T-helper 2 cell (primary cell): ENCODE measurements at places on chromosomes 6 and 20.

GRCh38 chr20:57215826-57216471, 50.5 kb downstream of the BMP7 start:
- DNase-seq, result no peak

GRCh38 chr6:64227863-64228262, 592.3 kb downstream of the PHF3 start:
- DNase-seq, result no peak

GRCh38 chr6:151443911-151444621, 7.9 kb downstream of the RMND1 start:
- no peak for DNase-seq

GRCh38 chr6:56459030-56459805, 183.5 kb downstream of the DST start:
- no peak for DNase-seq

DNA sequence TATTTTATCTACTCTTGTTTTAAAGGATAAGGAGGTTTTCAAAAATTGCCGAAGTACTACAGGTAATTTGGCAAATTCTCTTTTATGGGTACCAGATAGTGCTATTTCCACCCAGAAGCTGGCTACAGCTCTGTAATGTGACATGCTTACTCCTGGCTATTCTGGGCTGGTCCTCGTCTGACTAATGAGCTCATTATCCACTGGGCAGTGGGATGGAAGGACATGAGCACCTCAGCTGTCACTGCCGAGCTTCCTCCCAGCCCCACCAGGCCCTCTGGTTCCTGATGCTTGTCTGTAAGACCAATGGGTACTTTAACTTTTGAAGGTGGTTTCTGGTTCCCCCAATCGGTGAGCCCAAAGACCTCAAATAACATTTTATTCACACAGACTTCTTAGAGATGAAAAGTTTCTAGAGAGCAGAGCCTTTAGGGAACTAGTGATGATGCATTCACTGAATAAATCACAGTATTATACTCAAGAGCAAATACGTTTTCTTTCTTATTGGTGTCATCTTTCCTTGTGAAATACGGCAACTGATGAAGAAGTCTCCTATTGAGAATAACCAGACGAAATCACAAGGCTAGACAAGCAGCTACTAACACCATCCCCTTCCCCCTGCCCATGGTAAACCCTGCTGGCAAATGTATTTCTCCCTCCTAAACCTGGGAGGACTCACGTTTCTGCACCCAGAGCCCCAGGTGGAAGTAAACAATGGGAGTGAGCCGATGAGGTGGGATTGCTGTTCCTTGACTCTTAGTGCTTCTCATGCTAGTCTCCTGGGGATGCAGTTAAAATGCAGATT, 80.8 kb downstream of the SLC22A3 start:
- no peak for DNase-seq

- DNase-seq, result no peak
These were observed at the start of gene SCGN for GRCh38 chr6:25652007-25652515. SCGN (plus strand) TSS chr6:25652215; CDS start chr6:25652404, 189 bp downstream.

- no peak for DNase-seq
These were observed 135.2 kb downstream of the DST start for GRCh38 chr6:56507517-56507916.

GRCh38 chr20:5390720-5391119, 74.0 kb upstream of the PROKR2 start:
- DNase-seq, result no peak

DNA sequence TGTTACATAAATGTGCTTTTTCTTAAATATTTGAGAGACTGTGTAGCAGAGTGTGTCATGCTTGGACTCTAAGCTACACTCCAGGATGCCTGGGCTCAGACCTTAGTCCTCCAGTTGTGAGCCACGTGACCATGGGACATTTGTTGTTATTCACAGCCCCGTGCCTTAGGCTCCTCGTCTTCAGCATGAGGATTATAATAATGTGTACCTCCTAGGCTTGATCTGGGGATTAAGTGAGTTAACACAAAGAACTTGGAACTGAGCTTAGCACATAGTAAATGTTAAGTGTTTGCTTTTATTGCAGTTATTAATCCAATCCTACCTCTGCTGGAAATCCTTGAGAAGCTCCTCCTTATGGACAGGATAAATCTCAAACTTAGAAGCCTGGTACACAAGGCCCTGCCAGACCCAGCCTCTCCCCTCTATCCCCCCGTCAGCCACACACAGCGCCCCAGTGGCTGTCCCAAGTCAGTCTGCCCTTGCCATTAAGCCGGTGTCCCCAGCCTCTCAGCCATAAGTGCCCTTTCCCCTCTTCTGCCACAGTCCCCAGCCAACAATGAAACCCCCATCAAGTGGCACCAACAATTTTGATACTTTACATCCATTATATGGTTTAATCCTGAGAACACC, 177.5 kb downstream of the TMEM242 start:
- DNase-seq, result no peak

DNA sequence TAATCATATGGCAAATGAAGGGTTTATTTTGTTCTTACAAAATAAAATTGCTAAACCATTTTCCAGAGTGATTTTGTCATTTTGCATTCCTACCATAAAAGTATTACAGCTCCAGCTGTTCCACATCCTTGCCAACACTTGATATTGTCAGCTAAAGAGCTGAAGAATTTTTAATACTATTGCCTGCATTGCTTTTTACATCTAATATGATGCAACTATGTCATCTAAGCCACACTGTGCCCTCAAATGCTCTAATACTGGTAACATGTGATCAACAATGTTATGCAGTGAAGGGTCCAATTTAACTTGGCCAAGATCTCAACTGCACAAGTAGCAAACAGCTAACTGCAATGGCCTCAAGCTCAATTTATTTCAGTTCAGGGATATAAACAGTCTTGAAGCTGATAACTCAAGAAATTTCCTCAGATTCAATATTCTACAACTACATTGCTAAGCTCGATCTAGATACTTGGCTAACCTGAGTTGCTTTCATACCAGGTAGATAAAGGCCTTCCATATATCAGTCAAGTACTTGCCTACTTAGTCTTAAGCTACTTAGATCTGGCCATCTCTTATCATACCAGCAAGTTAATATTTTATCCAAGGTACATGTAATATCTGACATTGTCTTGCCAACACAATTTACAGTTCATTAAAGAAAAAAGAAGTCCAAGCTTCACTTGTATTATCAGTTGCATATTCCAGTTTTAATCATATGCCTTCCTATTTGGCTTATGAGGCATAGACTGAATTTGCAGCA, 17.0 kb downstream of the AKIRIN2 start:
- no peak for DNase-seq

DNA sequence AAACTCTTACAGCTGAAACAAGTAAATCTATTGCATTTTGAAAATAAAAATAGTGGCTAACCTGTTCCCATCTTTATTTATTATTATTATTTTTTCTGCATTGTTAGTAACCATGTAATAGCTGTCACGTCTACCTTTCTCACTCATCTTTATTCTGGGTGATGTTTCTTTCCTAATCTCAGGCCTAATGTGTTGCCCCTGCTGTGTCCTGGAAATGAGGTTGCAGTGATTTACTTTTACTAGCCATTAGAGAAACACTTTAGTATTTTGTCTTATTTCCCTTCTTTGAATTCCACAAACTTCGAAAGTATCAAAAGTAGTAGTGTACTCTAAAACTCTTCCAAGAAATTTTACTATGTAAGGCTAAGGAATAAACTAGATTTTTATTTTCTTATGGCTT, 546.9 kb downstream of the GRIK2 start:
- no peak for DNase-seq

- no peak for DNase-seq
These were observed 50.0 kb upstream of the DST start for GRCh38 chr6:56692523-56693245.

DNA sequence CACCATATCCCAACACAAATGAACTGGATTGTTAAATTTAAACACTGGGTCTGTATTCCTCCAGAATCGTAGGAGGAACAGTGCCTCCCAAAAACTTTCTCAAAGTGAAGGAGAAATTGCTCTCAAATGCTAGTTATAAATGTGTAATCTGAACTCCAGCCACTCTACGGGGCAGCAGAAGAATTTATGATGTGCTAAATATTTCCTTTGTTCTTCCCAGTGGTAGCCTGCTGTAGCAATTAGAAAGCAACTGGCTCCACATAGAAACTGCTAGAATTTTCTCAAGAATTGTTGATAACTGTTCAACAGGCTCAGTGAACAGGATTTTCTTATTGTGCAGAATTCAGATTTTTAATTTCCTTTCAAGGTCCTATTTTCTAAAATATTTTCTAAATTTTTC, 49.8 kb upstream of the EYA4 start:
- no peak for DNase-seq

DNA sequence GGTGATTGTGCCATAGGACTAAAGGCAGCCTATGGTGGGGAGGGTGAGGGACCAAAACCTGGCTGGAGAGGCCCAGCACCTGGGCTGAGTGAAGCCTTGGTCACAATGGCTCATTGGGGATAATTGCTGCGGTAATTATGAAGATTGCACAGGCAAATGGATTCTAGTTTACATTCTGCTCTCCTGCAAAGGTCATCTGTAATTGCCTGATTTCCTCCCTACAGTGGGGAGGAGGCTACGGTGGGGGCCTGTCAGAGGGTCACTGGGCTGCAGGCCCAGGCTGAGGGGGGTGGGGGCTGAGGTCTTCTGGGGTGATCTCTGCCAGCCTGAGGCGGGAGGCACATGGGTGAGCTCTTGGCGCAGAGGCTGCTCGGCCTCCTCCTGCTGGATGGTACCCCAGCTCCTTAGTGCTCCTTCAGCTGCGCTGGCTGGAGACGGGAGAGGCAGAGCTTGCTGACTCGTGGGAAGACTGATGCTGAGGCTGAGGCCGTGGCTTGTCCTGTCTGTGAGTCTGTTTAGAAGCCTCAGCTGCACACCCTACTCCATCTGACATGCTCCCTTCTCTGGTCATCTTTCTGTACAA, 30.3 kb downstream of the PACSIN1 start:
- no peak for DNase-seq

- no peak for DNase-seq
These were observed 294.8 kb downstream of the CDC5L start for GRCh38 chr6:44682280-44682679.

- no peak for DNase-seq
These were observed 671 bp downstream of the BPHL start for GRCh38 chr6:3119040-3119723.

GRCh38 chr6:32940656-32941213, at the start of gene HLA-DMB:
HLA-DMB (minus strand) TSS chr6:32941028; CDS start chr6:32940807, 221 bp downstream.
- DNase-seq, result peak; percentile 32

- DNase-seq, result no peak
These were observed 21.2 kb downstream of the TFAP2A start for GRCh38 chr6:10393544-10394225.

GRCh38 chr6:45548657-45549515, 171.2 kb upstream of the SUPT3H start:
- no peak for DNase-seq

- DNase-seq, result no peak
These were observed 77.6 kb downstream of the SCML4 start for GRCh38 chr6:107746461-107747030.

DNA sequence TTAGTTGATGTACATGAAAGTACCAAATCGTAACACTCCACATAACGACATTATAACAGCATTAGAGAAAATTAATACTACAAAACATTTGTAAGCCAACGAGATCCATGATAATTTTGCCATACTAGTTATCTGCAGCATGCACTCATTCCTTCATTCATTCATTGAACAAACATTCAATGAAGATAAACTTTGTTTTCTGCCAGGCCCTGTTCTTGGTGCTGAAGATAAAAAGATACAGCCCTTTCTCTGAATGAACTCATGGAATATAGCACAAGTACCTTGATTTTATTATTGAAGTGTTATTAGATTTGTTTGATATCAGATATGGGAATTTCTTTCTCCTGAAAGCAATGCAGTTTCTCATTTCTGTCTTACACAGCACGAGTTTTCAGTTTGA, 524.0 kb downstream of the TFAP2A start:
- no peak for DNase-seq

DNA sequence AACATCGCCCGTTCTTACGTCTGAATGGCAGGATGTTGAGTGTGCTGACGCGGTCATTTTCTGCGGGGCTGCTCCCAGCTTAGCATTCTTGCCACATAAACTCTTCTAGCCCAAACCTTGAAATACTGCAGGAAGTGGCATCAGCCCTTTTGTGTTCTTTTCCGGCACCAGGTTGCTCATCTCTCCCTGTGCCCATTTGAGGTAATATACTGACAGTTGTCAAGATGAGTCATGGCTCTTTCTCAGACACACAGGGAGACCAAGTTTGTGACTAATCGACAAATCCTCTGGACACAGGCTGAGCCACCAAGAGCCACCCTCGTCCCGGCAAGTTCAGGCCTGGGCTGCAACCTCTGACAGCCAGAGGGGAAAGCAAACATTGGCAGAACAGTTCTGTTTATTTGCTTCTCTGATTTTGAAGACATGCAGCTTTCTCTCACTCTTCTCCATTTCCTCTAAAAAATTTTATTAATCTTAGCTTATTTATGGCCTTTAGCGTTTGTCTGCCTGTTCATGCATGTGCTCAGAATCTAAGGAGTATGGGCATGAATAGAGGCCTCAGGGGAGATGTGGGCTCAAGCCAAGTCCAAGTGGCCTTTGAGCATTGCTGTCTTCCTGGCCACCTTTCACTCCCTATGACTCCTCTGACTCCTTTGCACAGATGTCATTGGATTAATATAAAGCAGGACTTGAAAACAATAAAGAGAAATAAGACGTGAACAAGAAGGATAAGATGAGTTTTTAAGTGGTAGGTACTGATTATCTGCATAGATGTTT, 328.2 kb upstream of the JAG1 start:
- no peak for DNase-seq

GRCh38 chr6:81640126-81640525, 112.4 kb downstream of the TENT5A start:
- no peak for DNase-seq

DNA sequence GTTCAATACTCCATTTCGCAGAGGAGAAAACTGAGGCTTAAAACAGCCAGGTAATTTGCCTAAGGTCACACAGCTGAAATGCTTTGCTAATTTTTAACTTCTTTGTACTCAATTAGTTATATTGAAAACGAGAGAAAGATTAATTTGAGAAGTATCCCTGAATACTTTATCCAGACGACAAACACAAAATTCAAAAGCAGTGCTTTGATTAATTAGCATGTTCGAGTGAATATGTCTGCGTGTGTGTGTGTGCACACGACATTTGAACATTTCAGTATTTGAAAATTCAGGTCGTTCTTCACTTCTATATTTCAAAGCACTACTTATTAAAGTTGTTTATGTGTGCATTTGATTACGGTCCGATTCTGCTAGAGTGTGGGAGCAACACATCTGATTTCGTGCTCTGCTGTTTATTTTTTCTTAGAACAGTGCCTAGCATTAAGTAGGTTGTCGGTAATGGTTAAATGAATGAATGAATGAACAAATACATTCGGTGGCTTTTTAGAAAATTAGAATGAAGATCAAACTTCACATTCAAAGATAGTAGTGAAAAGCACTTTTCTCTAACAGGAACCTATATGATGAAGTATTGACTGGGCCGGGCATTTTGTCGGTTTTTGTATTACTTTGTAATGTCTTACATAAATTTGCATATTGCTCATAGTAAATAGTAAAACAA, 36.9 kb upstream of the SYNCRIP start:
- no peak for DNase-seq
